Astrocyte of the cerebellum (primary cell): ENCODE measurements at places on chromosomes 5 and 9.
A peak's percentile ranks its signal among the peaks of the same experiment; 100 is the strongest.

GRCh38 chr9:6415266-6415665 is 2.3 kb downstream of the UHRF2 start:
- no peak for DNase-seq

- DNase-seq = no peak
Observed at GRCh38 chr9:91682806-91683205, 259.2 kb upstream of the NFIL3 start.

DNA sequence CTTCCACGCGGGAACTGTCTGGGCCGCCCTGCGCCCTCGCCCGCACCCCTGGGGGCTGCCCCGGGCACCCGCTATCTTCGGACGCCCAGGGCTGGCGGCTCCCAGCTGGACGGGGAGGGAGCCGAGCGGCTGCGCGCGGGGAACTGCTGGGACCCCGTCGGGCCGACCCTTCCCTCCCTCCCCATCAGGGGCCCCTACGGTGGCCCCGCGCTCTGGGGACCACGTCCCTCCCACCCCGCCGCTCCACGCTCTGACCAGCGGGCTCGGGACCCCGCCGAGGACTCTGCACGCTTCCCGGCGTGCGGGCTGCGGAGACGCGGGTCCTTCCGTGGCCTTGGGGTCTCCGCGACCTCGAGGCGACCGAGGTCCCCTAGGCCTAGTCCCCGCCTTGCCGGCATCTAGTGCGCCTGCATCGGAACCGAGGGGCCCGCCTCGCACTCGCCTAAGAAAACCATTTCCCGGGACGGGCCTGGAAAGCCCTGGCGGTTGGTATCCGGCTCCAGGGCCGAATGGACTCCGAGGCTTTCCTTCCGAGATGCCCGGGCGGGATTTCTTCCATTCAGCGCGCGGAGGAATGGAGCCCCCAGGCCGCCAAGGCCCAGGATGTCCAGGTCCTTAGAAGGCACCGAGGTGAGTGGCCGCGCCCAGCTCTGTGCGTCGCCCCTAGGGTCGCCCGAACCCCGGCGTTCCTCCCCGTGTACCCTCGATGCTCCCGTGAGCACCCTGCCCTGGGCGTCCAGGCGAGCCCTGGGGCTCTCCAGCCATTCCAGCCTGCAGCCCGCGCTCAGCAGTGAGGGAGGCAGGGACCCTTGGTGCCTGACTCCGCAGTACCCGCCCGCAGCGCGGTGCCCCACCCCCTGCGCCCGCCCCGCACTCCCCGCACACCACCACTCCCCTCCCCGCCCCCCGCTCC is 705 bp upstream of the SLC6A3 start:
- DNase-seq = no peak

DNA sequence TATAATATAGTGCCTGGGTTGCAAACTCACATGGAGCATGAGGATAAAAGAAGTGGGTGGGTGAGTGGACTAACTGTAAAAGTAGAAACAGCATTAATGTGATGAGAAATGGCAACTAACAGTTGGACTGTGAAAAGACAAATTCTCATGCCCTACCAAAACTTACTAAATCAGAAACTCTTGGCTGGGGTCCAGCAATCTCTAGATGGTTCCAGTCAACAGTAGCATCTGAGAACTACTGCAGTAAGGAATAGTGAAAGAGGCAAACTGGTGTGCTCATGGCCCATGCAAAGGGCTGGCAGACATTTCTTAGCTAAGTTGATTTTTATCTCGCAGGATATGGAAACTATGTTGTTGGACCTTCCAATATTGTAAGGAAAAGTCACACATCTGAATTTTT is 150.3 kb downstream of the PIK3R1 start:
- no peak for DNase-seq

DNA sequence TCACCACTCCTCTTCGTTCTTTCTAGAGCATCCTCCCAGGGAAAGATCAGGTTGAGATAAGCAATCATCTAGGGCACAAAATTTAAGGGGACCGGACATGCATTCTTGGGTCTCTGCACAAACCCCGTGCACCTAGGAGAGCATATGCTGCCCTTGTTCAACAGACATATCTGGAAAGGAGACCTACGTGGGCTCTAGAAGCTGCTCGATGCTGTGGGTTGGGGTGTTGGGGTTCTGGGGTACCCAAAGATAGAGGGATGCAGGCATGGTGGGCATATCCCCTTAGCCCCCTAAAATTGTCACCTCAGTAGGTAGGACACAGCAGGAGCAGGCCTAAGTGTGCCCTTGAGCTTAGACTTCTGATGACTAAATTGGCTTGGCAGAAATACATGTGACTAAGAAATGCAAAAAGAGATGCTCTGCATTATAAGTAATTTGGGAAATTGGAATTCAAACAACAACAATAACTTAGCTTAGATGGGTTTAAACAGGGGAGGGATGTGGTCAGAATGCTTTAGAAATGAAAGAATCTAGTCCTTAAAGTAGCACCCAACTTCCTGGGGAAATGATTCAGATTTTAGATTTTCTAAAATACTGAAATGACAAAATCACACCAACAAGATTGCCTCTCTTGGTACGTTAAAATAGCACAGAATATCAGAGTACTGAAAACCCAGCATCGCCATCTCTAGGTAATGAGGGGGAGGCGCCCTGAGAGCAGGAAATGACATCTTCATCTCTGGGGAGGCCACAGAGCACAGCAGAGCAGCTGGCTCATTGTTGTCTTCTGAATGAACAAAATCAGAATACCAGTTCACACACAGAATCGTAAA is 172.3 kb downstream of the GNA14 start:
- DNase-seq = no peak

- DNase-seq = no peak
Observed at GRCh38 chr5:149405550-149406202, 26.6 kb upstream of the IL17B start.

DNA sequence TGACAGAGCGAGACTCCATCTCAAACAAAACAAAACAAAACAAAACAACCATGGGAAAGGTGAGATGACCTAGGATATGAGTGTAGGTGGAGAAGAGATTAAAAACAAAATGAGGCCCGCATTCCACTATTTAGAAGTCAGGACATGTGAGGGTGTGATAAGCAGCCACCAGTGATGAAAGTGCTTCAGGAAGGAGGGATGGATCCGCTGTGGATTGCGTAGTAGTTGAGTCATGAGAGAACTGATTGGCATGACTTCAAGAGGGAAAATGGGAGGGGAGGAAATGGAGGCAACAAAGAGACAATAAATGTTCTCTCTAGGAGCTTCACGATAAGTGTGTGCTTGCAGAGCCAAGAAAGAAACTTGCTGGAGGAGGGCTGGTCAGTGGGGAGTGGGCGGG is 367.6 kb downstream of the ARL15 start:
- no peak for DNase-seq

- DNase-seq = no peak
Observed at GRCh38 chr5:125298258-125298657, 551.8 kb upstream of the ZNF608 start.

- DNase-seq = peak; percentile 31
Observed at GRCh38 chr5:97618721-97619120, 435.7 kb upstream of the RIOK2 start.

- DNase-seq = no peak
Observed at GRCh38 chr9:137971477-137972138, 94.0 kb downstream of the CACNA1B start.

DNA sequence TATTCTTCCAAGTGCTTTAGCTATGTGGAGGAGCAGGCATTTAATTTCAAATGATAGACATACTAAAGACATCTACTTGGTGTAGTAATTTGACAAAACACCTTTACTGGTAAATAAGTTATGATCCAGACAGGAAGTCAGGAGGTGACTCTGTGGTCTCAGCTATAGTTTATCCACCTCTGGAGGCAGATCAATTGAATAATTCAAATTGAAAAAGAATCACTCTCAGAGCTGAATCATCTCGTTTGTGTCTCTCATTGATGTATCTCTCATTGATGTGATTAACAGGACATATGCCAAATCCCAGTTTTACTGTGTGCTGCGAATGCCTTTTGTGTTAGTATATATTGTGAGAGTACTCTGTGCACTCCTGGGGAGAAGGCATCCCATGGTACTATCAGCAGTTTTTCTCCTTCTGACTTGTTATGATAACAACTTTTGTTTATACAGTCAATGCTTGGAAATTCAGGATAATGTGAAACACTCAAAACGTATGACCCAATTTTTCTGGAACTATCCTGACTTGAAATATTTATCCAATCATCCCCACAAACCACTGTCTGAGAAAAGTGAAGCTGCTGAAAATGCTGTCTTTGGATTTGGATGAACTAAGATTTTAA is 48.5 kb upstream of the DAB2 start:
- no peak for DNase-seq
